HS-5 (cell line): ENCODE measurements at places on chromosomes 11 and 22.

DNA sequence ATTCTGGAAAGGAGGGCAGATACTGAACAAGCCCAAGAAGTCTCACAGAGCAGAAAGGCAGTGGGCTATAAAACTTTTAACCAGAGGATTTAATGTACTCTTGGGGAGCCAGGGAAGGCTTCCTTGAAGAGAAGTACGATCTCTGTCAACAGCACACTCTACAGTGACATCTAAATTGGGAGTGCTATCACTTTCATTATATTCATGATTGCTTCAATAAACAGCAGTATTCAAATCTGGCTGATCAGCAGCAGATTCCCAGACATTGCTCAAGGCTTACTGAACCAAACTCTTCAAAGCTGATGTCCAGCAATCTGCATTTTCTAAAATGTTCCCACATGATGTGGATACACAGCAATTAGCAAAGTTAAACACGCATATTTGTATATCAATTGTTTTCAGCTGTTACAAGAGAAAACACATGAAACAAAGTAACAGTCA is 44.2 kb downstream of the SYTL2 start:
- no peak for DNase-seq

DNA sequence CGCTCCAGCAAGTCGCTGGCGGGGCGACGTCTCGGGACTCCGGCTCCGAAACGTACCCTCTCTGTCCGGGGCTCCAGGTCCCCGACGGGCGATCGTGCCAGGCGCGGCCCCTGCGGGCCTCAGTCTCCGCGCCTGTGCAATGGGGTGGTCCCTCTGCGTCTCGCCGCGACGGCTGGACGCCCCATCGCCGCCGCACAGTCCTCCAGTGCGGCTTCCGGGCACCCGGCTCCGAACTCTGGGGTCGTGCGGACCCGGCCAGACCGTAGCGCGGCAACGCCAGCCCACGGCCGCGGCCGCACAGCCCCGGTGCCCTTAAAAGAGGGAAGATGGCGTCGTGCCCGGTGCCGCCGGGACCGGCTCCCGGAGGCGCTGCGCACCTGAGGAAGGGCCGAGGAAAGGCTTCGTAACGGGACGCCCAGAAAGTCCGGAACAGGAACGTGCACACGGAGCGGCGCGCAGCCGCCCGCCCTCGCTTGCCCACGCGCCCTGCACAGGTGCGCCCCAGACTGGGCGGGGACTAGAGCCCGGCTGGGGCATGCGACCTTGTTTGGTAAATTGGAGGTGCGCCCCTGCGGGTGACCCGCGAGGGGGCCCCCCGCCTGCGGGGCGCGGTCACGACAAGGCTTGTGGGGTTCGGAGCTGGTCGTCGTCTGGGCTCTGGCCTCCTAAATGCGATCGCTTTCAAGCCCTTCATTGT is 525 bp downstream of the BIK start:
- DNase-seq: no peak

- DNase-seq: no peak
Observed at GRCh38 chr11:76566811-76567210, 103.7 kb downstream of the LRRC32 start.

DNA sequence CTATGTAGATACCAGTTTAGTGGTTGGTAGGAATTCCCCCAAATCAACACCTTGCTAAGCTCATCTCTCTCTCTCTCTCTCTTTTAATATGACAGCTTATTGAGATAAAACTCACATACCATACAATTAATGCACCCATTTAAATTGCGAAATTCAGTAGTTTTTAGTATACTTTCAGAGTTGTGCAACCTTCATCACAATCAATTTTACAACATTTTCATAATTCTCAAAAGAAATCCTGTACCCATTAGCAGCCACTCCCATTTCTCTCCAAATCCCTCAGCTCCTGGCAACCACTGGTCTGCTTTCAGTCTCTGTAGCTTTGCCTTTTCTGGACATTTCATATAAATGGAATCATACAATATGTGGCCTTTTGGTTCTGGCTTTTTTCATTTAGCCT is 13.3 kb downstream of the NNMT start:
- DNase-seq: no peak

GRCh38 chr11:56716379-56716854 is 17.5 kb downstream of the OR9G1 start:
- DNase-seq: no peak

DNA sequence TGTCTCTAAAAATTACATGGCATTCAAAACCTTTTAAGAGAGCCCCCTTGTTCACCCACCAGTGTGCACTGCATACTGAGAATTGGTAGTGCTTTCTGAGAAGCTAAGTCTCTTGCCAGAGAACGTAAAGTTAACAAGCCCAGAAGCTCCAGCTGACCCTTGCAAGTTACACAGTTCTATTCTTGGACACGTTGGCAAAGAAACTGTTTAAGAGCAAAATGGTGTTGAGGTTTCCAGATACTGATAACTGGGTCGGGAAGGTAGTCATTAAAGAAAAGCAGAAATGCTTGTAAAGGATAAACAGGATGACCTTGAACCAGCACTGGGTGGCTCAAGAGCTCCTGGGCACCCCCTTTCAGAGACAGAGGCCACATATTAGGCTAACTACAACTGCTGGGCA is 284.8 kb downstream of the CADM1 start:
- DNase-seq: no peak

DNA sequence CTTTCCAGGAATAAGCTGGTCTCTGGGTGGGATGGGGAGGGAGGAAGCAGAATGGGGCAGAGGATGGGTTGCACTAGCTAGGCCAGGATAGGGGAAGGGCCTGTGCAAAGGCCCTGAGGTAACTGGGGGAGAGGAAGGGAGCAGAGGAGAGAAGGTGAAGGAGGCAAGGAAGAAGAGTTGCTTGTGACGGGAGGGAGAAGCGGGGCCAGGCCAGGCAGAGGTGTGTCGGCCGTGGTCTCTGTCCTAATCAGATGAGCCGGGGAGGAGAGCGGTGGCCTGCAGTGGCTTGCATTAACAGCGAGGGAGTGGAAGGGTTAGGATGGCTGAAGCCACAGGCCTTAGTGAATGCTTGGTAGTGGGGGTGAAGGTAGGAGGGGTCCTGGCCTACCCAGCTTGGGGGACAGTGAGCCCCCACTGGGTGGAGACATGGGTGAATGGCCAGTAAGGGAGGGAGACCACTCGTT is 6.0 kb upstream of the DERL3 start:
- no peak for DNase-seq

DNA sequence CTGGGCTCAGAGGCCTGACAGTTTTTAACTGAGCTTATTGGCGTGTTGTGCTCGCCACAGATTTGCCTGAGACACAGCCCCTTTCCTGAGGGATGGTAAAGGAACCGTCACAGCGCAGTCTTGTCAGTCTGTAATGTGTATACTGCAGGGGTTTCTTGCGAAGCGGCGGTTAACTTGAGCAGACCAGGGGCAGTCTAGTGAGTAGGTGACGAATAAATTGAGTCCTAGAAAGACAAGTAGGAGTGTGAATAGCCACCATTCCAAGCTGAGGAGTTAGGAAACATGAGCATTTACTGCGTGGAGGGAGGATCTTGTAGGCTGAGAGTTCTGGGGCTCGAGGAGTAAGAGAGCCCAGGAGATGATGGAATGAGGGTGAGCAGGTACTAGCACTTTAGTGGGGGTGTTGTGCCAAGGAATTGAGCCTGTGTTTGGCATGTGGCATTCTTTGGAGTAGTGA is 1.4 kb downstream of the MED15 start:
- no peak for DNase-seq

DNA sequence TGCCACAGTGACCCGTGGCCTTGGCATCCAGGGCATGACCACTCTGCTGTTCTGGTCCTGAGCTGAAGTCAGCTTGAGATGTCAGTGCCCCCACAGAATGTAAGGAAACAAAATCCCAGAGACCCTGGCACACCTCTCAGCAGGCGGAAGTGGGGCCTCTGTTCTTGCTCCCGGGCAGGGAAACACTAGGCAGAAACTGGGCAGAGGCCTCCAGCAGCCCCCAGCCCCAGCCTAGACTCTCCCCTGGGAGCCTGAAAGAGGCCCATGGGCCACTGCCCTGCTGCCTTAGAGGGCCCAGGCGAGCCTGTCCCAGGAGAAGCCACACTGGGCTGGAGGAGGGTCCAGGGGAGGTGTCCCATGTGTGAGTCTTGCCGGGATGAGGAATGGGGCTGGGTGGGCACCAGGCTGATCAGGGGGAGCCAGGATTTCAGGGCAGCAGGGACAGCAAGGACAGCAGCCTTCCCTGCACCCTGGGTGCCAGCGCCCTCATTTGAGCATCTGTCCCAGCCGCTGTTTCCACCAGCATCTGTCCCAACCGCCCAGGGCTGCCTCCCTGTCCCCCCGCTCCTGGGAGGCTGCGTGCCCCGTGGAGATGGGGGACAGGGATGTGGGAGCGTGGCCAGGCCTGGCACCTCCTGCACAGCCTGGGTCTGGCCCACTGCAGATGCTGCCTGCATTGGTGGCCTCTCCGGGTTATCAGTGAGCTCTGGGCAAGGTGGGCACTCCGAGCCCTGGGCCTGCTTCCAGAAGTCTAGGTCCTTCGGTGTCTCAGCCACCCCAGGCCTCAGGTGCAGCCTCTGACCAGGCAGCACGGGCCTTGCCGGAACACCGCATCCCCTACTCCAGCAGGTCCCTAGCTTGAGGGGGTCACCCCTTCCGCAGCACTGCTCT is 1072.4 kb downstream of the BRD1 start:
- no peak for DNase-seq

DNA sequence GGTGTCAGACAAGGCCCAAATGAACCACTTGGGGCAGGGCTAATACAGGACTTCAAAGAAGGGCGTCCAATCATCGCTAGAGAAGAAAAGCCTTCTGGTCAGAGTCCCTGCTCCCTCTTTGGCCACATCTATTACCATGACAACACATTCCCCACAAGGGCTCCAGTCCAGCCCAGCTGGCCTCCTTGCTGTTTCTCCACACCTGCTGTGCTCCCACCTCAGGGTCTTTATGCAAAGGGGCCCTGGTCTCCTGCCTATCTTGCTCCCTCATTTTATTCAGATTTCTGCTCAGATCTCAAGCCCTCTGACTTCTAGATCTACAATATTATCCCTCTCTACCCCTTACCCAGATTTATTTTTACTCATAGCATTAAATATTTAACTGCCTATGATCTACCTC is 58.0 kb upstream of the KIRREL3 start:
- DNase-seq: no peak

- no peak for DNase-seq
Observed at GRCh38 chr11:131108760-131109159, 192.5 kb upstream of the SNX19 start.

DNA sequence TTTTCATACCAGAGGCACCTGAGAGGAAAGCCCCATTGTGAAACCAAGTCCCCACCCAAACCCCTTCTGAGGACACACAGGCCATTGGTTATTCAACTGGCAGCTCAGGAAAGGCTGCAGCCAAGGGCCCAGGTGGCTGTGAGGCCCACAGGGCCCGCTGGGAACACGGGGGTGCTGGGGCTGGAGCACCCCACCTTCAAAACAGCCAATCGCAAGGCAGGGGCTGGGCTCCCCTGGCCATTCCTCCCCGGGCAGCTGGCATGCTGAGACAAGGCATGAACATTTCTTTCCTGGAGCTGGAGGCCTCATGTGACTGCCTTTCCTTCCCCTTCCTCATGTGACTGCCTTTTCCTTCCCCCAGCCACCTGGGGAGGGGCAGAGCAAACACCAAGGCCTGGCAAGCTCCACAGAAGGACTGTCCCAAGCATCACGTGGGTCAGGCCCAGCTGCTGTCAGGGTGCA is 76.9 kb downstream of the PIWIL3 start:
- no peak for DNase-seq

DNA sequence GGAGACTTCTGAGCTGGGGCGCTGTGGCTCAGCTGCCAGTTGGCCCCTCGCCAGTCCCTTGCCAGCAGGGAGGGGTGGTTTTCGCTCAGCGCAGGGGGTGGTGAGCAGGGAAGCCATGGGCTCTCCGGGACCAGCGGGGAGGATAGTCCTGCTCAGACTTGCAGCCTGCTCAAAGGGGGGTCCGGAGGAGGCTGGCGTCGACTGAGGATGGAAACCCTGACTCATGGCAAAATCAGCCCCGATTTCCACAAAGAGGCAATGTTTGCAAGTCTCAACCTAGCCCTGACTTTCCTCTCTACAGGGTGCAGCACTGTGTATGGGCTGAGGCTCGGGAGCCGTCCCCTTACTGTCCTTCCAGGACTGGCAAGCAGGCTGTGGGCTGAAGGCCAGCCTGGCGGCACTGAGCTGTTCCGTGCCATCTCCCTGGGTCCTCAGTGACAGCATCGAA is 35.1 kb downstream of the FBLN1 start:
- no peak for DNase-seq

GRCh38 chr11:18778468-18778867 is 13.1 kb downstream of the PTPN5 start:
- DNase-seq: no peak

DNA sequence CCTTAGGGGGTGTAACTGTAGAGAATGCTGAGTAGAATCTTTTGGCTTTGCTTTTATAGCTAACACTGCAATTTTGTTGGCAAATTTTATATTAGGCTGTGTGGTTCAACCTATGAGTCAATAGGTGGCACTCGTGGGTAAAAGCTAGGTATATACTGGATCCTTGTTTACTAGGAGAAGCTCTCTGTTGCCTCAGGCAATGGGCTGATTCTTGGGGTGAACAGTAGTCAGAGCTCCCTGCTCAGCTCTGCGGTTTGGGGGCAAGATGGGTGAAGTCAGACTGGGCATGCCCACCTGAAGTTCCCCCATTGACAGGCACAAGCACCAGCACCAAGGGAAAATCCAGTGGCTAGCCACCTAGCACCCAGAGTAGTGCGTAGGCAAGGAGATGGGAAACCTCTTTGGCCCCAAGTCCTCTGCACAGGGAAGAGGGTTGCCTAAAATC is 238.7 kb downstream of the FAM181B start:
- DNase-seq: peak; percentile 1

DNA sequence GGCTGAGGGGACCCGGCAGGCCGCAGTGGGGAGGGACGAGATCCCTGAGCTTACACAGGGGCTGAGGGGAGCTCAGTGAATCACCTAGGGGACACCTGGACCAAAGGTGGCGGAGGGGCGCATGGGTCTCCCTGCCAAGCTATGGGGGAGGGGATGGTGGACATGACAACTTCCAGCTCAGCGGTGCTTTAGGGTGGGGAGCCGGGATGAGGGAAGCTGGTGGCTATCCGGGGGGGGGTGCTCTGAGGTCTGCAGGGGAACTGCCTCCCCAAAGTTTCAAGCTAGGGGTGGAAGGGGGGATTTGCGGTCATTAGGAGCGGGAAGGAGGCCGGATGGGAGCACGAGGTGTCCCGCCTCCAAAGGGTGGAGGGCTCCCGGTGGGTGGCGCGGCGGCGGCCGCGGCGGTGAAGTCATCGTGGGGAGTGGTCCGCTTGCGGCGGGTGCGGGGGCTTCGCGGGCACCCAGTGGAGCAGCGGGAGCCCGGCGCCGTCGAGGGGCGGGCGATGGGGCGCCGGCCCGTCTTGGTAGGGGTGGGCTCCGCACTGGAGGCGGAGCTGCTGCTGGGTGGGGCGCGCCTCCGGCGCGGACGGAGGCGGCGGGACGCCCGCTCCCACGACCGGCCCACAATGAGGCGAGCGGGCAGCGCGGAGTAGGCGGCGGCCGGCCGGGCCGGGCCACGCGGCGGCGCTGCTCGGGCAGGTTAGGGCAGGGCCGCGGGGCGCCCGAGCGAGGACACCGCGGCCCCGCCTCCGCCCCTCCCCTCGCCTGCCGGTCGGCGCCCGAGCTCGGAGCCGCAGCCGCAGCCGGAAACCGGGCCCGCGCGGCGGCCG is at the start of gene MICALL1:
Gene MICALL1, plus strand, starts transcription at position 764 of the 830 bp plus-strand sequence. CDS start 126 bp downstream, outside the sequence.
- peak; percentile 44 for DNase-seq
